ENCODE measurements at places on chromosomes 5 and 9.

DNA sequence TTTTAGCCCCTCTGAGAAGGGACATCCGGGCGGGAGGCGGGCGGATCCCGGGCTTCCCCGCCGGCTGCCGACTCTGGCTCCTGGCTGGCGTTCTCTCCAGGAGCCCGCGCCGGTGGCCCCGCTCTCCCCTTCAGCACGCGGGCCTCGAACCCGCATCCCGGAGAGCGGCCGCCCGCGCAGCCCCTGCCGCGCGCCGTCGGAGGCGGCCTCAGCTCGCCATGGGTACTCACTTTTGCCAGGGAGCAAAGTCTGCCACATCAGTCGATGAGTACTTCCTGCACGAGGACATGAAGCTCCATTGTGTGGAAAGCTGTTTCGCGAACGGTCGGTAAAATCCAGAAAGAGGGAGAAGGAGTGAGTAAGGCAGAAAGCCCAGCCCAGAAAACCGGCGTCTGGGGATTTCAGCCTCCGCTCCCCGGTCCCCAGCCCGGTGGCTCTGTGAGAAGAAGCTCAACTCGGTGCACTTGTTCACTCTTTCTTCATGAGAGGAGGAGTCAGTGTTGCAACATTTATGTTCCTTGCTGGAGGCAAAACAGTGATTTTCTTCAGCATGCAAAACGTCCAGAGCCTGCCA lies at the start of gene PRLR:
Gene PRLR (minus strand): TSS at position 450 of the 574 bp plus-strand sequence. CDS start 140,867 bp downstream, outside the sequence.
- DNase-seq: no peak

GRCh38 chr5:15021266-15022046 lies 149.9 kb upstream of the ANKH start:
- DNase-seq: no peak

- DNase-seq: no peak
These were observed 55.8 kb downstream of the PHAX start for GRCh38 chr5:126656401-126657007.

GRCh38 chr5:93250424-93250823 lies 330.6 kb downstream of the NR2F1-AS1 start:
- no peak for DNase-seq

GRCh38 chr5:150246429-150246828 lies 43.1 kb downstream of the CAMK2A start:
- no peak for DNase-seq

DNA sequence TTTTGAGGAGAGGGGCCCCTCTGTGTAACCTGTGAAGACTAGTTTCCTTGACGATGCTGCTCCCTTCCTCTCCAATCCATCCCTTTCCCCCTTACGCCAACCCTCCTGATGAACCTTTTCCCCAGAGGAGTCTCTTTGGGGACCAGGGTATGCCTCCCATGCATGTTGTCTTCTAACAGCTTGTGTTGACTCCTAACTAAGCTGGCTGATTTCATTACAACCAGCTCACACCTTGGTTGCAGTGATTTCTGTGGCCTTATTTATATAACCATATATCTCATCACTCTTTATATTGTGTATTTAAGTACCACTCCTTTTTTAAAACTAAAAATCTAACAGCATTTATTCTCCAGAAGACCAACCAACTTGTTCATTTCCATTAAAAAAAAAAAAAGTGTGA lies 42.5 kb downstream of the SFXN1 start:
- no peak for DNase-seq

DNA sequence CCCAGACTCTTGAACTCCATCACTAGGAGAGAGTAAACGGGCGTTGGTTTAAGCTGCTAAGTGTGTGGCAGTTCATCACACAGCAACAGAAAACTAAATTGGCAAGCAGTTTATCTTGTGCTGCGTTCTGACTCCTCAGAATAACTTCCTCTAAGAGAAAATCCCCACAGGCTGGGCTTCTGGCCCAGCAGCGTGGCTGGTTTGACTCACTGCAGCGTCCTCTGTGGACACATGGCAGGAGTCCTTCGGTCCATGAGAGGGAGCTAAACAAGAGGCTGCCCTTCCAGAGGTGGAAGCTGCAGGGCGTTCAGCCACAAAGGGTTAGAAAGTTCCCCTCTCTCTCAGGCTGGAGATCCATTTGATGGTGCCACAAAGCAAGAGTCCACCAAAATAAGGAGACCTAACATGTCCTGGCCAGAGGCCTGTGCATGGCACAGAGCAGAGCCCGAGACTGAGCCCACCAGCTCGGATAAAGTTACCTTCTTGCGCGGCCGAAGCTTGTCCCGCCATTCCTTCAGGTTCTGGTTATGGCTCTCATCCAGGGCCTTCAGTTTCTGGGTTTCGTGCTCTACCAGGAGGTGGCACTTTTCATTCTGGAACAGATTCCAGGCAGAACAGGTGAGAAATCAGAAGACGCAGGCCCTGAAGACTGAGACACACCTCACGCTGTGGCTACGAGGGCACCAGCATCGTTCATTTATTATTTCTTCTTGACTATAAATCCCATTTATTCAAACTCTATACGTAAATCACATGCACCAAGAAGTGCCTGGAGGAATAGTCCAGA lies 46.2 kb upstream of the FBXW11 start:
- DNase-seq: no peak

GRCh38 chr5:113056988-113057387 lies 80.4 kb downstream of the DCP2 start:
- no peak for DNase-seq

DNA sequence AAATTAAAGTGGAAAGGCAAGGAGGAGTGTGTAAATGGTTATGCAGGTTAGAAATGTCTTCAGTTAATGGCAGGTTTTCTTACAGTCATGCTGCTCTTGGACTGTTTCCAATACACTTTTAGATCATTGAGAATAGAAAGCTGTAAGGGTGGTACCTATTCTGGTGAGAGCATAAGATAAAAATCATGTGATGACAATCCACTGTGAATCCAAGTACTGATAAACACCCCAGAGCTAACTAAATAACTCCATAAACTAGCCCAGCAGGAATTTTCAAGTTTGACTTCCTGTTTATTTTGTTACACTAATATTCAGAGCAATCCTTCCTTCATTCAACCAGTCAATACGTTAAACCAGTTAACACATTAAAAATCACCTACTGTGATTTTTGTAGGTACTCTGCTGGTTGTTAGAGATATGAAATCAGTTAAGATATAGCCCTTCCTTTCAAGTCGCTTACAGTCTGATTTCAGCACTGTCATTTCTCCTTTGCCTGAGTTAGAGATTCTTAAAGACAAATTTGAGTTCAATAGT lies 22.6 kb downstream of the VCAN start:
- no peak for DNase-seq

DNA sequence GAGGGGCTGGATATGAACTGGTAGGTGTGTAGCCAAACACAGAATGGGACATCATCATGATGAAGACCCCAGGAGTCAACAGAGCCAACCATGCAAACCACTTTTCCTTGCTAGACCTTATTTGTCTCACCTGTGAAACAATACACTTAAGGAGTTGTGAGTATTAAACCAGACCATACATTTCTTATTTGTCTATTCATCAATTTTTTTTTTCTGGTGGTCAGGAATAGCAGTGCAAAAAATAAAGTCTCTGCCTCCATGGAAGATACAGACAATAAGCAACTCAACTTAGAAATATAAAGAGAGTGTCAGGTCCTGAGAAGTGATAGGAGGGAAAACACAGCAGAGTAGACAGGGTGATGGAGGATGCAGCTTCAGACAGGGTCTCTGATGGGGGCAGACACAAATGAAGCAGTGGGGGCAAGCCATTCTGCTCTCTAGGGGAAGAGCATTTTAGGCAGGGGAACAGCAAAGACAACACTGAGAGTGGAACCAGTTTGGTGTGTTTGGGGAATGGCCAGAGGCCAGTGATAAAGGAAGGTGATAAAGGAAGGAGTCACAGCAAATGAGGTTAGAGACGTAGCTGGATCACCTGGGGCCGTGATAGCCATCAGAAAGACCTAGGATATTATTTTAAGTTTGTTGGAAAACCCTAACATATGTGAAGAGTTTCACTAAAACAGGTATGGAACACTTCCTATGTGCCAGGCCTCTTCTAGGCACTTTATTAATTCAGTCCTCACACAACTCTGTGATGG lies 256.2 kb downstream of the MAN2A1 start:
- peak; percentile 77 for DNase-seq

DNA sequence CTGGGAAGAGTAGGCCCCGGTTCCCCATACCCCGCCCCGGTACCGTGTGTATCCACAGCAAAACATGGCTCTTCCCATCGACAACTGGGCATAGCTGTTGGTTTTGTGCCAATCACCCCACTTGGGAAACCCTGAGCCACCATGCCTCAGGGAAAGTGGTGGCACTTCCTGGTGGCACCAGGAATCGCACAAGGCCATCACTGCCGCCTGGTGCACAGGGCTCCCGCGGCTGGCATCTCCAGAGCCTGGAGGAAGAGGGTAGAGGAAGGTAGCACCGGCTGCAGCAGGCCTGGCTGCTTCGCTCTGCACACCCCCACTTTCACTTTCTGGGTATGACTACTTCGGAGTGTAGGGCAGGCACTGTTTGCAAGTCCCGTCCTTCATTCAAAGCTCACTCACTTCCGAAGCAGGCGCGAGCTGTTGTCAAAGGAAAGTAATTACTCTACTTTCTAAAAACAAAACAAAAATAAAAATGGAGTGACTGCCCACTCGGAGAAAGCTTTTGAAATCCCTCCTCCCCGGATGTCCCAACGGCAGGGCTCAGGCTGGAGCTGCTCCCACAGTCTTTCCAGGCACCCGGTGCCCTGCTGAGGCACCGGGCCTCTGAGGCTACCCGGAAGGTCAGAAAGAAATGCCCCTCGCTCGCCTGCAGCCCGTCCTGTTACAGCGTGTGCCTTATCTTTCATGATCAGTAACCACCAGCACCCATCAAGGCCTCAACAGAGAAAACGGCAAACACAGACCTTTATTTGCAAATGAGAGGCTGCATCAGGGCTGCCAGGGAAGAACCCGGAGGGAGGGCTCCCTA lies 2.0 kb downstream of the BRD3 start:
- DNase-seq: no peak

- no peak for DNase-seq
These were observed 11.3 kb upstream of the SCGB3A1 start for GRCh38 chr5:180602481-180603075.

GRCh38 chr9:22157828-22158227 lies 148.7 kb upstream of the CDKN2B start:
- DNase-seq: no peak

- no peak for DNase-seq
These were observed 50.1 kb upstream of the POU5F2 start for GRCh38 chr5:93791518-93791972.

GRCh38 chr5:93909356-93909755 lies 168.0 kb upstream of the POU5F2 start:
- no peak for DNase-seq

- no peak for DNase-seq
These were observed 127.9 kb upstream of the TARS1 start for GRCh38 chr5:33312571-33313549.

DNA sequence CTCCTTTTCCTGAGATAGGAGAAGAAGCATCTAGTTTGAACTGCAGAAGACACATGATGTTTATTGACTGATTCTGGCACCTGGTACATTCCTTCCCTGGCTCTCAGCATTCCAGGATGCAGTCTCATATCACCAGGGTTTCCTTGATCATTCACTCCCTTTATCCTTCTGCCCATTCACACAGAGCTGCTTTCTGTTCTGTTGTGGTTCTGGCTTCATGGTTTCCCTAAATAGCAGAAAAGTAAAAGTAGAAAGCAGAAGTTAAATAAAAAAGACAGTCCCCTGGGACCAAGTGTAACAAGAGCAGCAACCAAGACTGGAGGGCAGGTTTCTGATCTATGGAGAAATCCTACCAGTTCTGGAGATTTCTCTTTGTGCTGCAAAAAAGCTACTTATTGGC lies 3.2 kb downstream of the IFNA8 start:
- no peak for DNase-seq

DNA sequence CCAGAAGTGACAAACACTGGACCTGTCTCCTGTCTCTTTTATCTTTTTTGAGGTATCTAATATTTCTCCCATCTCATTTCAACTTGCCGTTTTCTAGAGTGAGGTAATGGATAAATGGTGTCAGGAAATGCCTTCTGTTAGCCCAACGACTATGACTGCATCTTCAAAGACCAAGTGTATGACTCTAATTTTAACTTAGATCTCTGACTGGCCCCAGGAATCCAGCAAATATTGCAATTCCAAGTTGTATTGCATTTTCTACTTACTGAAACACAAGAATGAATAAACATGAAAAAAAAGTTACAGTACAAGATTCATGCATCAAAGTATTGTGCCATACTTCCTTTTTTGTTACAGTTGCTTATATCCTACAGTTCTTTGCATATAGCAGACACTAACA lies 26.3 kb downstream of the SLC28A3 start:
- DNase-seq: no peak

- no peak for DNase-seq
These were observed 98.3 kb upstream of the PHYKPL start for GRCh38 chr5:178330791-178331404.

GRCh38 chr5:173178369-173178910 lies 34.1 kb downstream of the BNIP1 start:
- DNase-seq: no peak

GRCh38 chr9:21995666-21996398 lies 1.2 kb downstream of the CDKN2B-AS1 start:
- no peak for DNase-seq

GRCh38 chr9:114166614-114167572 lies 11.6 kb downstream of the COL27A1 start:
- no peak for DNase-seq

GRCh38 chr9:31124389-31124788 lies 1260.1 kb upstream of the ACO1 start:
- no peak for DNase-seq

DNA sequence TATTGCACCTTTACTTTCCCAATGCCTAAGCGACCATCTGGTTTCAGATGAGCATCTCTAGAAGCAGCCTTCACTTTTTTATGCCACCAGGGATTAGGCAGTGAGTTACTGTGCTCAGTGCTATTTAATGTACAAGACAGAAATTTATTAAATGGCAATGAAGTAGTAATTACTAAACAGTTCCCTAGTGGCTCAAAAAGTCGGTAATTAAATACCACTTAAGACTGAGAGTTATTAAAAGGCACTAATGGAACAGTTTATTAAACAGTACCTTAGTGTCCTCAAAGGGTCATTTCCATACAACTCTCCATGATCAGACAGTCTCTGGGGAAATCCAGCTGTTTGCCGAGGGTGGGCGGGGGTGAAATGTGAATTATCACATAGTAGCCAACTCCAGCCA lies 42.3 kb downstream of the LHFPL2 start:
- DNase-seq: no peak

DNA sequence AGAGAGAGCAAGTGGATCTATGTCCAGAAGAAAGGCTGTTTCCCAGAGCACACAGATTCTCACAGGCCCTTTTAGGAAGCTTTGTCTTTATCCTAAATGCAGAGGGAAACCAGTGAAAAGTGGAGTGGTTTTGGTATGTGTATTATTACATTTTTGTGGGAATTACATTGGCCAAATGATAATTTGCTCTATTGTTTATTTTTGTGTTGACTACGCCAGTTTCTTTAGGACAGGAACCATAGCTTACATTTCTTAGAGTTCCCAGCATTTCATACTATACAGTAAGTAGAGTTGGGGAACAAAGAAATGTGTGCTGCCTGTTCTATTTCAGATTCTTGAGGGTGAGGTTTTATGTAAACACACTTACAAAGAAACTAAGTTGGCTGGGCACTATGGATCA lies 29.4 kb upstream of the SPATA31D4 start:
- no peak for DNase-seq
